Central memory CD8-positive, alpha-beta T cell (primary cell): ENCODE measurements at places on chromosomes 16 and 17.

DNA sequence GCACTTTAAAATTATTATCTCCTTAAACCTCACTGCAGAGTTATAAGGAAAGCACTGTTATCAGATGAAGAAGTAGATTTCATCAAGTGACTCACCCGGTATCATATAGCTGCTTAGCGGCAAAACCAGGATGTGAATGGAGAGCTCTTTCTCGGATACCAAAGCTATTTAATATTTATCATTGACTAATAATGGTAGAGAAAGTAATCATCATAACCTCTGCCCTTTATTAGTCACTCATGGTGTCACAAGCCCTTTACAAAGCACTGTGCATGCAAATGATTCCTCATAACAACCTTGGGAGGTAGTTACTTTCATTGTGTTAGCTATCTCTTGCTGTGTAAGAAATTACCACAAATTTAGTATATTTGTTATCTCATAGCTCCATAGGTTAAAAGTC lies 592.9 kb downstream of the MAF start:
- DNase-seq, result no peak

DNA sequence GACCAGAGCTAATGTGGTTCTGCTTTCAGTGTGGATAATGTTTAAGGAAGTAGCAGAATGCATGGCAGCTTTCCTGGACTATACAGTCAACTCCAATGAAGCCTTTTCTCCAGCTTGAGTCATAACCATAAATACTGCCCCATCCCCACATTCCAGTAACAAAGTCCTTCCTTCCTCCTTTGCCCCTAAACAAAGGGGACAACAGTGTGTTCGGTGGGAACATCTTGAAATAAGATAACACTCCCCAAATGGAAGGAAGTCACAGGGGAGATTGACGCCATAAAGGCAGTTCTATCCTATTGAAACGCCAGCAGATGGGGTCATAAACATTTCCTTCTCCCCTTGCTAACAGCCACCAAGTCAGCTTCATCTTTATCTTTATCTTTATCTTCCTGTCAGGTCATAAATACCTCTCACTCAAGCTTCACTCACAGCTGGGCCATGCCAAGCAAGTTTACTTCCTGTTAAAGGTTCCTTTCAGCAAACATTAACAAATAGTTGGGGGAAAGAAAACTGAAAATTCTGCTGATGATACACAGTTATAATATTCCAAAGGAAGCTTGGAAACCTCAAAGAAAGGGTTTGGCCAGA lies 136.7 kb downstream of the SNX11 start:
- DNase-seq, result no peak

- DNase-seq, result no peak
These were observed 5.5 kb upstream of the PIEZO1 start for GRCh38 chr16:88790312-88791211.

- DNase-seq, result no peak
These were observed 211.5 kb upstream of the AXIN2 start for GRCh38 chr17:65772989-65773388.

DNA sequence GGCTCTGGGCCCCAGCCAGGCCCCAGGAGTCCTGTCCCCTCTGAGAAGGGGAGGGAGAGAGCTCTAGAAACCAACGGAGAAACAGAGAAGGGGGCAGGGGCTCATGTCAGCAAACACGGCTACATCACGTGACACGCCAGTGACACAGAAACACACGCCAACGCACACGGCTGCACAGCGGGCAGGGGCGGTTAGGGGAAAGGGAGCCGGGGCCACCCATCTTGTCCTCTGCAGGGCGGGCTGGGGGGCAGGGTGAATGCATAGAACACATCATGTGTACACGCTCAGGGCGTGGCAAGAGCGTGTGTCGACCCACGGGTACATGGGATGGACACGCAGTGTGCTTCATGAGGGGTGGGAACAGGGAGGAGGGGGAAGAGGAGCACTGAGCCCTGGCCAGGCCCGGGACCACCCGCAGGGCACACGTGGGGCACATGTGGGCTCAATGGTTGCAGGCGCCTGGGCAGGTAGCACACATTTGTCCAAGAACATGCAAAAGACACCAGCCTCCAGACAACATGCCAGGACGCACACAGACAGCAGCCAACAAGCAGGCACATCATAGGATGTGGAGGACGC lies 4.6 kb downstream of the HSD3B7 start:
- no peak for DNase-seq

DNA sequence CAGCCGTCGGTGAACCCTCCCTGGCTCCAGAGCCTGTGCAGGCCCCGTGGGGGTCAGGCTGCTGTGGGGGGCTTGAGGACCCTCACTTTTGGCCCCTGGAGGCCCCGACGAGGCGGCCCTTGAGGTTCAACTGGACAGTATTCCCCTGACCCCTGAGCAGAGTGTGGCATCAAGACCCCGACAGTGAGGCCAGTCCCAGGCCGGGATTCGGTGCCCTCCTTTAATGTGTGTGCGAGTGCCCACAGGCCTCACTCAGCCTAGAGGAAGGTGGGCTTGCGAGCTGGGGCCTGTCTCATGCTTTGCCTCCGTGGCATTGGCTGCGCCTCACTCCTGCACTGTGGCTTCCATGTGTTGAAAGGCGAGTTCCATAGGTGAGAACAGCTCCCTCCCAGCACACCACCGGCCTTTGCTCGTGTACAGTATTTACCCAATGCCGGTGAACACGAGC lies 94.5 kb downstream of the METRNL start:
- DNase-seq, result no peak

DNA sequence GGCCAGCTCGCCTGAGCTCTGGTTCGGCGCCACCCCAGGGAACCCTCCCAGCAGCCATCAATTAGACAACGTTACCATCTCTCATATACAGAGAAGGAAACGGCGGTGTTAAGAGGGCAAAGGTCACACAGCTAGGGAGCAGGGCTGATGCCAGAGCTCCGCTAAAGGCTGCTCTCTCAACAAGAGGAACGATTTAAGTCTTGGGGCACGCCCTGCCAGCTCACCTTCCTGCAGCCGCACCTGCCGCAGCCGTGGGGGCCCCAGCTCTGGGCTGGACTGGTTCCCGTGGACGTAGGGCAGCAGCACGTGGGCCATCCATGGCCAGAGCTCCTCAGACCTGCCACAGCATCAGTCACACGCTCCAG lies 43.5 kb downstream of the PKD1 start:
- DNase-seq, result no peak

GRCh38 chr16:5381481-5381880 lies 283.9 kb upstream of the EEF2KMT start:
- no peak for DNase-seq
